ENCODE measurements at places on chromosomes 13 and 19.

DNA sequence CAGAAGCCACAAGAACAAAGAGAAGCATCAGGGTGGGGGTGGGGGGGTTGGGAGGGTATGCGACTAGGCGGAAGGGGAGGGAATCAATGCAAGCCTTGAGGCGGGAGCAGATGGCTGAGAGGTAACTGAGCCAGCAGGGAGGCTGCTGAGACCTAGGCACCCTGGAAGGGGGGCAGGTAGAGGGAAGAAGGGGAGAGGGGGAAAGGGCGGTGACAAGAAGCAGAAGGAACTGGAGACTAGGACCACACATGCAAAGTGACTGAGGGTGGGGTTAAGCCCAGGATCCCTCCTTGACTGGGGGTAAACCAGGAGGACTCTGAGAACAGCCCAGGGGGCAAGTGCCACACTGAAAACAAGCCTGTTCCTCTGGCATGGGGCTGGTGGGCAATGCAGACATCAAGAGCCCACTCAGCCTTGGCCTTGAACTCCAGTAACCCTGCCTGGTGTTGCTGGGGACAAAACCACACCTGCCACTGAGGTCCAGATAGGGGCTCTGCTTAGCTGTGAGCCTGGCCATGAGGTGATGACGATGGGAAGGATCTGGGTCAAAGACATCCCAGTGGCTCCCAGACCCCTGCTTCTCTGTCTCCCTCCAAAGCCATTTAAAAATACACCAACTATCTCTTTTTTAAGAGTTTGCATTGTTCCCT is 20.3 kb downstream of the OPA3 start:
- no peak for DNase-seq

- peak; percentile 33 for DNase-seq
These were observed 460.6 kb downstream of the FGF14 start for GRCh38 chr13:101941095-101941783.

DNA sequence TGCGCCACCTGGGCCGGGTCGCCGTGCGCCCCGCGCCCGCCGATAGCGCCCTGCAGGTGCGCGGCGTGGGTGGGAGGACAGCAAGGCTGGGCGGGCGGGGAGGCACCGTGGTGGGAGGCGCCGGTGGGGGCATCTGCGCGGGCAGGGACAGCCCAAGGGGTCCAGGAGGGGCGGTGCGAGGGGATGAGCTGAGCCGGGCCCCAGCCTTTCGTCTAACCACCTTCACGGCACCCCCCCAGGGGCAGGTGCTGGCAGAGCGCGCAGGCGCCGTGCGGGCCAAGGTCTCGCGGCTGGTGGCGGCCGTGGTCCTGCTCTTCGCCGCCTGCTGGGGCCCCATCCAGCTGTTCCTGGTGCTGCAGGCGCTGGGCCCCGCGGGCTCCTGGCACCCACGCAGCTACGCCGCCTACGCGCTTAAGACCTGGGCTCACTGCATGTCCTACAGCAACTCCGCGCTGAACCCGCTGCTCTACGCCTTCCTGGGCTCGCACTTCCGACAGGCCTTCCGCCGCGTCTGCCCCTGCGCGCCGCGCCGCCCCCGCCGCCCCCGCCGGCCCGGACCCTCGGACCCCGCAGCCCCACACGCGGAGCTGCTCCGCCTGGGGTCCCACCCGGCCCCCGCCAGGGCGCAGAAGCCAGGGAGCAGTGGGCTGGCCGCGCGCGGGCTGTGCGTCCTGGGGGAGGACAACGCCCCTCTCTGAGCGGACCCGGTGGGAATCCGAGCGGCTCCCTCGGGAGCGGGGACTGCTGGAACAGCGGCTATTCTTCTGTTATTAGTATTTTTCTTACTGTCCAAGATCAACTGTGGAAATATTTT is 3.1 kb downstream of the KISS1R start:
- no peak for DNase-seq

GRCh38 chr13:31686670-31687425 is 52.5 kb upstream of the RXFP2 start:
- peak; percentile 12 for DNase-seq

GRCh38 chr13:111338841-111339240 is 18.4 kb downstream of the TEX29 start:
- DNase-seq: no peak

DNA sequence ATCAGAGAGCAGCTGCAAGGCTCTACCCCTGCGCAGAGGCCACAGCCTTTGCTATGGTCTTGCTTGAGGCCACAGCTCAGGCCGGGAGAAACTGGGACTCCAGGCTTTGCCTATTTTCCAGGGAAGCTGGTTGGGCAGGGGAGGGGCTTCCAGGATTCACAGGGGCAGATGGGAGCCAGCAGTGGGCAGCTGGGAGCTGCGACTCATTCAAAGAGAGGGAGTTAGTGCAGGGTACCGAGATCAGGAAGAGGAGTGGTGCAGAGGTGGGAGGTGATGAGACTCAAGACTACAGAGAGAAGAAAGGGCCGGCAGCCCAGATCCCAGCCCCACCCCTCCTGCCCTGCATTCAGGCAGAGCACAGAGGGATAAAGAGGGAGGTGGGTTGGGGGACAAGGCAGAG is 12.1 kb downstream of the ADGRE5 start:
- DNase-seq: no peak

DNA sequence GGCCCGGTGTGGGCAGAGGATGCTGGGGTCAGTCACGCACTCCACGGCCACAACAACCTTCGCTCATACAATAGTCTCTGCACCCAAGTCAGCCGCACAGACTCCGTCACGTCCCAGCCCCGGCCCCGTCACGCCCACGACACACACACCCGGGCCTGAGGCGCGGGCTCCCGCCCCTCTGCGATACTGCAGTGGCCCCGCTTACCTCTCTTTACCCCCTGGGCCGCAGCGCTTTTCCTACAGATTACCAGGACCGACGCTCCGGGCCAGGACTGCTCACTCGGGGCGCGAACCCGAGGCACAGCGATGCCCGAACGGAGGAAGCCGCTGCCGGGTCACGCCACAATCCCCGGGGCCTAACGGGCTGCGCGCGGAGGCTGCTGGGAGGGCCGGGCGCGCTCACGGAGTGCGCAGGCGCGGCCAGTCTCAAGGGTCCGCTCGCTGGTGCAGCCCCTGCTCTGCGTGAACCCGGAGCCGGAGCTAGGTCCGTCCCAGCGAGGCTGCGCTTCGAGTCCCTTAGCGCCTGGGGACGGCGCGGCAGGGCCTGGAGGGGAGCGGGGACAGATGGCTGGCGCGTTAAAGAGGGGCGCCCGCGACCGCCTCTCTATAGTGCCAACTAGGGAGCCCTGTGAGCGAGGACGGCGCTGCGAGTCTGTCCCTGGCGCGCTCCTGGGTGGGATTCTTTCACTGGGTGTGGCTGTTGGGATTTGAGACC is at the start of gene ZFP82:
Gene ZFP82, minus strand, starts transcription at position 358 of the 715 bp plus-strand sequence. CDS start 8,855 bp downstream, outside the sequence.
- peak; percentile 73 for DNase-seq

DNA sequence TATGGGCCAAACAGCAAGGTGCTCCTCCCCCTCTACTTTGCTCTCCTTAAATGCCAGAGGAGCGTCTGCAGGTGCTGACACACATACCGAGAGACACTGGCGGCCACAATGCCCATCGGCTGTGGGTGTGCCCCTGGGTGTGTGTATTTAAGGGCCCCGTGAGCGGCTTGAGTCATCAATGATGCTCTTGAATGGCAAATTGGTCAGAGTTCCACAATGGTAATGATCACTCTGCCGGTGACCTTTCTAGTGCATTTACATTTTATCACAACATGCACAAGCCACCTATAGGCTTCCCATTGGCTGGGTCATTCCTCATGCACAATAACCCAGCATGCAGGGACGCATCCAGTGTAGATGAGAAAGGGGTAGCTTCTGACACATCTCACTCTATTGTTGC is 124.8 kb downstream of the ZNF536 start:
- no peak for DNase-seq

DNA sequence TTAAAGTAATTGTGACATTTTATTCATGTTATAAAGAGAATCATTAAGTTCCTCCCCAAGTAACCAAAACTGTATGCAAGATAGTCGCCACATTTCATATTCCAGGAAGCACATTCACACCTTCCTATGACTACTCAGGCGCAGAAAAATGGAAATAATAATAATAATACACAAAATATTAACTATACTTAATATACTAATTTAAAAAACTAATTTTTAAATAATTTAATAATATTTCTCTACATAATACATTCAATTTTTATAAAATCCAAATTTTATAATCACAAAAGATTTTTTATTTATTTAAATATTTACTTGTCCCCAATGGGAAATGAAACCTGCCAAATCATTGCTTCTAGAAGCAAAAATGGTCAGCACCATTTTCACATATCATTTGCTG is 797.4 kb upstream of the GPC6 start:
- no peak for DNase-seq
